ENCODE measurements at places on chromosomes 3 and 15. TPM values are rescaled to one million over a fixed set of nuclear protein-coding genes. Genes with fewer than 3 reads are reported as not detected.
A peak's percentile ranks its signal among the peaks of the same experiment; 100 is the strongest.

- no peak for DNase-seq
These were observed 132.8 kb upstream of the ICE2 start for GRCh38 chr15:60611592-60612346.

- DNase-seq, result no peak
These were observed 28.9 kb downstream of the IDH3A start for GRCh38 chr15:78178064-78178463.

PRICKLE2 gene
- total RNA-seq, result 15.0 TPM

GRCh38 chr3:128933213-128933921 is 53.9 kb downstream of the ACAD9 start:
- no peak for DNase-seq

GRCh38 chr3:122758877-122759560 is 34.6 kb downstream of the HSPBAP1 start:
- DNase-seq, result no peak

PRR20G gene
- total RNA-seq, result not detected

- DNase-seq, result no peak
These were observed 9.3 kb downstream of the ARL13B start for GRCh38 chr3:93989241-93989640.

DNA sequence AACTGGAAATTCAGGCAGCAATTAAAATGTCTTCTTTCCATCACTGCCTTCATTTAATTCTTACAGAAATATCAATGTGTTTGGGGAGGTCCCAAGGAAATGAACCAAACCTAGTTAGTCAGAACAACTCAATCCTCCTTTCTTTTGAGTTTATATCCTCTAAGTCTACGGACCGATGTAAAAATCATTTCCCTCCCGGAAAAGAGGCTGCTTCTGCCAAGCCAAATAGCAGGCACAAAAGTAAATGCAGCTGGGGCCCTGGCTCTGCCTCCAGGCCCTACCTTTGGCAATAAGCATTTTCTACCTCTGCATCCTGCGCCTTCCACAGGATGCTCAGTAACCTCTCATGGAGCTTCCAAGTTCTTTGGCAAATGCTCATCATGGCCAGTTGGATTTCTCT is 122.5 kb upstream of the COL8A1 start:
- DNase-seq, result no peak

- no peak for DNase-seq
These were observed 60.9 kb downstream of the RPLP1 start for GRCh38 chr15:69513450-69513960.

DNA sequence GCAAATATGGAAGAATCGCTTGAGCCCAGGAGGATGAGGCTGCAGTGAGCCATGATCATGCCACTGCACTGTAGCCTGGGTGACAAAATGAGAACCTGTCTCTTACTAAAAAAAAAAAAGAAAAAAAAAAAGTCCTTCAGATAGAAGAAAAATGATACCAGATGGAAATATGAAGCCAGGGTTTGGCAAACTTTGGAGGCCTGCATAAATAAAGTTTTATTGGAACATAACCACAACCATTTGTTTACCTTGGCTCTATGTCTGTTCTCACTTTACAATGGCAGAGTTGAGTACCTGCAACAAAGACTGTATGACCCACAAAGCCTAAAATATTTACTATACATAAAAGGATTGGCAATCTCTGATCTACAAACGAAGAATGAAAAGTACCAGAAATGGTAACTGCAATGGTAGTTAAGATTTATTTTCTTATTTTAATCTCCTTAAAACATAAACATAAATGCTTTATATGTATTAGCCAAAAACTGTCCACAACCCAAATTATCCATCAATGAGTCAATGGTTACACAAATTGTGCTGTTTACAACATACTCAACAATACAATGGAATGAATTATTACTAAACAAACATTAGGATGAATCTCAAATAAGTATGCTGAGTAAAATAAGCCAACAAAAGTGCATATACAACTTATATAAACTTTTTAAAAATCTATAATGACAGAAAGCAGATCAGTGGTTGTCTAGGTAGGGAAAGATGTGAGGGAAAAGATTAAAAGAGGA is 41.8 kb downstream of the GOLGB1 start:
- DNase-seq, result no peak

DNA sequence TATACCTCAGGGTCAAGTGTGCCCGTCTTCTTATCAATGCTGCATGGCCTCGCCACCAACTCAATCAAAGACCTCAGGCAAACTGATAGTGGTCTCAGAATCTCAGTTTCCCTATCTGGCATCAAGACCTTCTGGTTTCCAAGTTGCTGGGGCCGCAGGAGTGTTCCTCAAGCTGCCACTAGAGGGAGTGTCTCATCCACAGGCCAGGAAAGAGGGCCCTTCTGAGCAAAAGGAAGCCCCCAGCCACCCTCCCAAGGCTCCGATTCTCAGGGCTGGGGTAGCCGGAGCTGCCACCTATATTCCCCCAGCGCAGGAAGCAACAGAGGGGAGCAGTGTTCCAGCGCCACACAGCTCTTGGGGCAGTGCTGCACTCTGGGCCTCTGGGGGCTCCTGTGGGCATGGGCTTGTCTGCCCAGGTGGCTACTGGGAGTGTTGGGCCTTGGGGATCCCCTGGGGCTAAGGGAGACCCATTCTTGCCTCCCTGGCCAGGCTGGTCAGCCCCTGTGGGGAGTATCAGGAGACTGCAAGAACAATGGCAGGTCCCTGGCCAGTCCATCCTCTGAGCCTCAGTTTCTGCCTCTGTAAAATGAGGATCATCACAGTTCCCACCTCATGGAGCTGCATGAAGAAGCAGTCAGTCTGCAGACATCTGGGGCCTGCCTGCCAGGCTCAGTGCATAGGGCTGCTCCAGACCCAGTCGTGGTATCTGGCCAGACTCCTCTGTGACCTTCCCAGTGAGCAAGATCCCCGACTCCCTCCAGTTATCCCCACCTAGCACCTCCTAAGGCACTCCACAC is 23.4 kb upstream of the SEC13 start:
- no peak for DNase-seq

DNA sequence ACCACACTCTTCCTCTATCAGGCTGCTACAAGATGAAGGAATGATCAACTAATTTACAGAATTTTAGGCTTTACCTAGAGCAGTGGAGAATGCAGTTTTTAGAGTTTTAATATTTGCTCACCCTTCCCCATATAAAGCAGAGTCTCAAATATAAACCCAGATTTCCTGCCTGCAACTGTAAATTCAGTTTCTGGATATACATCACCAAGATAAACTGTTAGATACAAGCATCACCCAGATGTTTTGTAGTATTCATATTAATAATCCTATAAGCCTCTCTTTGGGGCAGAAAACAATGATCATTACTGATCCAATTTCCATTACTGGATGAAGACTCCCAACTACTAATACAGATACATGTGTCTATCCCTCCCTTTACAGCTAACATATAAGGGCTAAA is 205.9 kb downstream of the TNIK start:
- no peak for DNase-seq

TM4SF1 gene
- 87.2 TPM for total RNA-seq

DNA sequence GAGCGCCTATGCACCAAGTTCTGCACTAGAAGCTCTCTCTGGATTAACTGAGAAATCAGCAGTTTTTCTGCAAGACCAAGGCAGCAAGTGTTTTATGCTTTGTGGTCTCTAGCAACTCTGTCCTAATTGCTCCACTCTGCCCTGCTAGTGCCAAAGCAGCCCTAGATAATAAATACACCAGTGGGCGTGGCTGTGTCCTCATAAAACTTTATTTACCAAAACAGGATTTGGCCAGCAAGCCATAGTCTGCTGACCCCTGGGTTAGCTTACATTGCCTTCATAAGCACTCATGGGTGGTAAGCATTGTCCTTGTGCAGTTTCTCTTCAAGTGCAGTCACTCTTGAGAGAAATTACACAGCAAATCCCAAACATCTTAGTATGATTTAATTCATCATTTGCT is 30.7 kb upstream of the SLC24A5 start:
- DNase-seq, result no peak

GOLGA6L10 gene
- 0.10 TPM for total RNA-seq

GRCh38 chr3:71156062-71156665 is 427.4 kb downstream of the FOXP1 start:
- DNase-seq, result no peak

DNA sequence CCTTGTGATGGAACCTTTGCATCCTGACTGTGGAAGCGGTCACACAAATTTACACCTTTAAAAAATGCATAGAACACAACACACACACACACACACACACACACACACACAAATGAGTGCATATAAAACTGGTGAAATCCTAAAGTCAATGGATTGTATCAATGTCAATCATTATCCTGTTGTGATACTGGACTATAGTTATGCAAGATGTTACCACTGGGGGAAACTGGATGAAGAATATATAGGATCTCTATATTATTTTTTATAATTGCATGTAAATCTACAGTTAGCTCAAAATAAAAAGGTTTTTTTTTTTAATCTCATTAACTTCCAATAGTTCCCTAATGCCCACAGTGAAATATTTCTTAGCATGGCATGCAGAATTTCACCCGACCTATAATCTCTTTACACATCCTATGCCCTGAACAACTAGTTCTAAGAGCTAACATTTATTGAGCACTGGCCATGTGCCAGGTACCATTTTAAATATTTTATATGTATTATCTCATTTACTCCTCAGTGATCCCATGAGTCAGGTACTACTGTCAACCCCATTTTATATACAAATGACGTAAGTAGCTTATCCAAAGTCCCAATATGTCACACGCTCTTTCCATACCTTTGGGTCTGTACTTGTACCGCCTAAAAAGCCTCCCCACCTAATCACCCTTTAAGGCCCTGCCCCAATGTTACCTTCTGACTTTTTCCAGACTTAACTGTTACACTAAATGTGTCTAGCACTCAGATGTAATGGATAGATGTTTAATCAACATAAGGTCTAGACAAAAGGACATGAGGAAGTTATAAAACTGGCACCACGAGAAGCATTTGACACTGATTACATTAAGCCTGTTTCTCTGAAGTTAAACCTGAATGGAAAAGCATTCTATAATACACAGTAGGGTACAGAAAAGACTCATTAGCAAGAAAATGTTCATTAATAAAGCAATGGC is 5.5 kb downstream of the ABCC5 start:
- no peak for DNase-seq

SLC22A14 gene
- total RNA-seq, result 0.12 TPM

DNA sequence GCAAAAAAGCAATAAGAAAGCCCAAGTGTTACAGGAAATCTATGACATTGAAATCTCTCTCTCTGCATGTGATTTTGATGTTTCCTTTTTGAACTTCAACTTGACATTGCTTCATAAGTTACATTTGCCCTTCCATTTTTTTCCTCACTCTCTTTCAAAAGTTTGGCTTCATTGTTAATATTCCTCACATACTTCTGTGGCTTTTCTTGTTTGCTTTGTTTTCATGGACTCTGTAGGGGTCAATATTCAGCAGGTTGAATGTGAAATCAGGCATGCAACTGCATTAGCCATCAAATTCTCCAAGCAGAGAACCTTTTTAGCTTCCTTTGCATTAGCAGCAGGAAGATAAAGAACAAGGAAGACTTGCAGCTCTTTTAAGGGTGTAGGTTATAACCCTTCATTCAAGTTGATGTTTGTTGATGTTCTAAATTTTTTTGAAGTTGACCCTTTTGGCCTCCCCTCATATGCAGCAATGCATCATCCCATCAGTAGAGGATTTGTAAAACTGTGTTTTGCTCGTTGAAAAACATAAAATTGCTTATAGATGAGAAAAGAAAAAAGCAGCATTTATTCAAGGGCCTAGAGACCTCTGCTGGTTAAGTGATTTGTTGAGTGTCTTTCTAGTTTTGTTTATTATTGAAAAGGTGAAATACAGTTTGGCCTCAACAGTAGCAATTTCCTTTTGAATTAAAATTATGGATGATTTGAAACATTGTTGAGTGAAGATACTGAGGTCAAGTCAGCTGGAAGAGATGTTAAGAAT is 211.4 kb downstream of the IL5RA start:
- no peak for DNase-seq

GRCh38 chr15:85530079-85530478 is 149.7 kb downstream of the AKAP13 start:
- no peak for DNase-seq

DNA sequence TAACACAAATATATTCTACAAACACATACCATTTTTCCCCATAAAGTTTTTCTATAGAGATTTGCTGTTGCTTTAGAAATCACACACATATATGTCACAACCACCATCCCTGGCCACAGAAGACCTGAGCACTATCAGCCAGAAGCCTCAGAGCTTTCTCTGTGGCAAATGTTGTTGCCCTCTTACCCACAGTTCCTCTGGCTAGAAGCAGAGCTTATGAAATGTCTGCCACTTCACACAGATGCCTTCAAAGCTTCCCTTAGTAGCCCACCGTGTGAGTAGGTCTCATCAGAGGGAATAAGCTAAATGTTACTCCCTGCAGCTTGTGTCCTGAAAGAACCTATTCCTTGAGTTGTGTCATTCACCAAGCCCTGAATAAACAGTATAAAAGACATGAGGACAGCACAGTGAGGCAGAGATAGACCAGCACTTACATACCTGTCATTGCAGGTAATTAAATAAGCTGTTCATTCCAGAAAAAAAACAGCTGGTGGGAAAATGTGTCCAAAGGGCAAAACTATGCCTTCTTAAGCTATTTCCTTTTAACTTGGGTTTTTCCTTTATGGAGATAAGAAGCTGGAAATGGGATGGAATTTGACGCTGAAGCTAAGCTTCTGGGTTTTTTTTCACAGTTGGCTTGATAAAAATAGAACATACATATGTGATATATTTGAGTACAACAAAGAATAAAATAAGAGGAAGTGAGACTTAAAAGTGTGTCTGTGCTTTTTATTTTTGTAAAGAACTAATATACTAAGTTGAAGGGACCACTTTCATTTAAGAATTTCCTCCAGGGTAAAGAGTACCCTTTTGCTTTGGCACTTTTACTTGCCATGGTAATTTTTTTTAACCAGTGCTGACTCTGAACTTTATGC is 391.4 kb downstream of the KCNH8 start:
- no peak for DNase-seq

RGMA gene
- total RNA-seq, result not detected

- no peak for DNase-seq
These were observed 21.6 kb downstream of the REC114 start for GRCh38 chr15:73464602-73465001.

- peak; percentile 75 for DNase-seq
These were observed 294.1 kb downstream of the NTRK3 start for GRCh38 chr15:87962428-87962827.

SUSD5 gene
- 4.6 TPM for total RNA-seq

DNA sequence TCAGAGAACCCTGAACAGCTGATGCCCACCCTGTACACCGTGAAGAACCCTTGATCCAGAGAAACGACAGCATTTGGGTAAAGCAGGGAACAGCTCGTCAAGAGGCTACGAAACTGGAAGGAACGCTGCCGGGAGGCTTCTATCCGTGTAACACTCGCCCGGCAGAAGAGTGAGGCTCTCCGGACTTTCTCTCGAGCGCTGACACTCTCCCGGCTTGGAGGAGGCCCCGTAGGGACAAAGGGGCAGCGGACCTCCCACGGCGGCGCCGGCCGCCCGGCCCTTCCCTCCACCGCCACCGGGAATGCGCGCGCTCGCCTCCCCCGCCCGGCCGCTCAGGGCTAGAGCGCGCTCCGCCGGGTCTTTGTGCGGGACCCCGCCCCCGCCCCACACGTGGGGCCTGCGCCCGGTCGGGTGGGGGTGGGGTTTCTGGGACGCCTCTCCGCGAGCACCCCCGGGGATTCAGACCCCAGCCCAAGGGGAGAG is 1.7 kb downstream of the HYAL2 start:
- DNase-seq, result peak; percentile 74

ADIPOQ gene
- total RNA-seq, result not detected

SLC2A2 gene
- total RNA-seq, result not detected

KLHL6 gene
- total RNA-seq, result not detected

GRCh38 chr3:131020122-131020693 is 6.4 kb downstream of the ASTE1 start:
- peak; percentile 22 for DNase-seq

- DNase-seq, result no peak
These were observed 53.4 kb downstream of the FEM1B start for GRCh38 chr15:68330901-68331300.

GRCh38 chr3:39250116-39250747 is 29.6 kb downstream of the CX3CR1 start:
- DNase-seq, result no peak

Data from RPMI7951 (cell line).